ENCODE measurements at places on chromosomes 6 and 20. TPM values are rescaled to one million over a fixed set of nuclear protein-coding genes. Genes with fewer than 3 reads are reported as not detected.

HCRTR2 gene
- total RNA-seq: not detected

TCP11 gene
- total RNA-seq: not detected

DTD1 gene
- 58.3 TPM for total RNA-seq

MYH7B gene
- total RNA-seq: not detected

CYP24A1 gene
- total RNA-seq: not detected

CYP21A2 gene
- not detected for total RNA-seq

HDAC2 gene
- total RNA-seq: 61.6 TPM

ARMH2 gene
- total RNA-seq: not detected

DYNLT2 gene
- not detected for total RNA-seq

Measured in cardiac atrium fibroblast (primary cell).